Brain pericyte (primary cell): ENCODE measurements at places on chromosomes 16 and 17.
A peak's percentile ranks its signal among the peaks of the same experiment; 100 is the strongest.

- no peak for DNase-seq
These were observed 18.1 kb downstream of the SLFN12 start for GRCh38 chr17:35414247-35414646.

DNA sequence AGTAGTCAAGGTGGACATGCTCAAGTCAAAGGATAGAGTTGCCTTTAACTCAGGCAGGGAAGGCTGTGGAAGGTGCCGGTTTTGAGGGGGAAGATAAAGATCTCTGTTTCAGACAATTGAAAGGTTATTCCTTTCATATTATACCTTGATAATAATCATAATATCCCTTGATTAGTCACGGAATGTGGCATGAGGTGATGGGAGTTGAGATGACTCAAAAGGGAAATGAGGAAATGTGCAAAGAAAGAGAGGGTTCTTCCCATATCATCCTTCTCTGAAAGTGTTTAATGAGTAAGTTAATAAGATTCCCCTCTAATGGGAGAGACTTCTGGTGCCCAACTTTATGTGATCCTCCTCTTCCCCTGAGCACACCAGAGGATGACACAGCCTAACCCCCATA, 43.1 kb upstream of the HS3ST2 start:
- no peak for DNase-seq

- no peak for DNase-seq
These were observed 74.8 kb upstream of the GRIN2A start for GRCh38 chr16:10256784-10257641.

DNA sequence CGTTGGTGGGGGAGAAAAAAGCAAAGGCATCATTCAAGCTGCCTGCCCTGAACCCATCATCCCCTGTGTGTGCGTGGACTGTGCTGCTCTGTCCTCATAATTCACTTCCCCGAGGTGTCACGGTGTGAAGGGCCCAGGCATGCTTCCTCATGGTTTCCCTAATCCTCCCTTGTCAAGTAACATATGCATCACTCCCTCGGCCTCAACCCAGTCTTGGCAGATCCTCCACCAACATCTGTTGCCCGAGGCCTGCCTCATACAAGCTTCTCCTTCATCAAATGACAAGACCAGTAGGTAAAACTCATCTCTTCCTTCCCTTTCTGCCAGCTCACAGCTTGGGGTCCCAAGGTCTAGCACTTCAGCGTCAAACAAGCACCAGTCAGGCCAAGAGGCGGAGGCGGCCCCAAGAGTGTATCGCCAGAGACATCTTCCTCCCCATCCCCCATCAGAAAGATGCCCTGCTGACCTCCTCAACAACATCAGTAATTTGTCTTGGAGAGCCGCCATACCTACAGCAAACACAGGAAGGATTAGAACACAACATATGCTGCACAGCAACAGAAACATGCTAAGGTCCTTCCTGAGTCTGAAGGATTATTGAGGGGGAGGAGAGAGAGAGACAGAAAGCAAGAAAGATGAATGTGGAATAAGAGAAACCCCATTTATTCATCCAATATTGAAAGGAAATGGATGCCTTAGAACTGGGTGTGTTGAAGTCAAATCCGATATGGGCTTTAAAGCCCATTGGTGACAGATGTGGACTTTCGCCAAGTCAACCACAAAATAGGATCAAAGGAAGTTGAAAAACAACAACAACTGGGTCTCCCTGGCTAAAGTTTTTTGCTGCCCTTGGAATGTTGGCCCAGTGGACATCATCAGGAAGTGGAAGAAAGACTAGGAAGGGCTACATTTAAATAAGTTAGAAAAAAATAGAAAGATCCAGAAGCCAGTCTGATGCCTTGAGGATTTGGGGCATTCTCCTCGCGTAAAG, 38.4 kb downstream of the SOX9 start:
- no peak for DNase-seq

- no peak for DNase-seq
These were observed 2.8 kb downstream of the NOS2 start for GRCh38 chr17:27797390-27798091.

- no peak for DNase-seq
These were observed 1.1 kb upstream of the HAPSTR1 start for GRCh38 chr16:9090101-9090959.

- no peak for DNase-seq
These were observed 57.6 kb downstream of the SYT17 start for GRCh38 chr16:19225651-19226050.

GRCh38 chr17:66724581-66725341, 110.2 kb upstream of the CACNG5 start:
- DNase-seq = peak; percentile 89

DNA sequence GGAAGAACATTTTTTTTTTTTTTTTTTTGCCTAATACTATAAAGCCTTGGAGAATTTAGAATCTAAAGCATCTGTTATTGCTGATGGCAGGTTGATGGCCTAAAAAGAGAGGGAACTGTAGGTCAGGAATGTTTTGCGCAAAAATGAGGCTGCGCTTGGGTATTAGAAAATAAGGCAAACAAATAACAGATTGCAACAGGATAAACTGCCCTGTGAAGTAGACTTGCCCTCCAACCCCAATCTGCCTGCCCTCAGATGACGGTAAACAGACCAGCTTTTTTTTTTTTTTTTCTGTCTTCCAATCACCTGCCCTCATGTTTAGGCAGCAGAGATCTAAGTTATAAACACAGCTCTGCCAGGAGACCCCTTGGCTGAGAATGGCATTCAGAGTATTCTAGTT, 3.8 kb upstream of the DHX8 start:
- DNase-seq = no peak

GRCh38 chr17:44318077-44318892, 6.3 kb downstream of the SLC25A39 start:
- DNase-seq = no peak

DNA sequence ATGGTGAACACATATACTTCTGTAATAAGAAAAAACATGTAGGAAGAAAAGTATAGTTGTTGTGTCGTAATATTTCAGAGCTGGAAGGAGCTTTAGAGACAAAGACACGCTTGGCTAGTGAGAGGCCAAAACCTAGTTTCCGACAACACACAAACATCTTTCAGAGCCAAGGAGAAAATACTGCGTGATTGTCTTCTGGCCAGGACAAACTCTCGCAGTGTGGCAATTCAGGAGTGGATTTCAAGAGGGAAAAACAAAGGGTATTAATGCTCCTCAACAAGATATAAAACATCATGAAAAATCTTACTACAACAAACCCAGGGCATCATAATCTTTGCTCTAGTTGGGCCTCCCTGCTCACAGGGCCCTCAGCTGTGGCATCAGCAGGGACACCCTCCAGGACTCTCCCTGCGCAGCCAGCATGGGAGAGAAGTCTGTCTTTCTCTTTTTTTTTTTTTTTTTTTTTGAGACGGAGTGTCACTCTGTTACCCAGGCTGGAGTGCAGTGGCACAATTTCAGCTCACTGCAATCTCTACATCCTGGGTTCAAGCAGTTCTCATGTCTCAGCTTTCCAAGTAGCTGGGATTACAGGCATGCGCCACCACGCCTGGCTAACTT, 66.4 kb downstream of the CYB5B start:
- no peak for DNase-seq

DNA sequence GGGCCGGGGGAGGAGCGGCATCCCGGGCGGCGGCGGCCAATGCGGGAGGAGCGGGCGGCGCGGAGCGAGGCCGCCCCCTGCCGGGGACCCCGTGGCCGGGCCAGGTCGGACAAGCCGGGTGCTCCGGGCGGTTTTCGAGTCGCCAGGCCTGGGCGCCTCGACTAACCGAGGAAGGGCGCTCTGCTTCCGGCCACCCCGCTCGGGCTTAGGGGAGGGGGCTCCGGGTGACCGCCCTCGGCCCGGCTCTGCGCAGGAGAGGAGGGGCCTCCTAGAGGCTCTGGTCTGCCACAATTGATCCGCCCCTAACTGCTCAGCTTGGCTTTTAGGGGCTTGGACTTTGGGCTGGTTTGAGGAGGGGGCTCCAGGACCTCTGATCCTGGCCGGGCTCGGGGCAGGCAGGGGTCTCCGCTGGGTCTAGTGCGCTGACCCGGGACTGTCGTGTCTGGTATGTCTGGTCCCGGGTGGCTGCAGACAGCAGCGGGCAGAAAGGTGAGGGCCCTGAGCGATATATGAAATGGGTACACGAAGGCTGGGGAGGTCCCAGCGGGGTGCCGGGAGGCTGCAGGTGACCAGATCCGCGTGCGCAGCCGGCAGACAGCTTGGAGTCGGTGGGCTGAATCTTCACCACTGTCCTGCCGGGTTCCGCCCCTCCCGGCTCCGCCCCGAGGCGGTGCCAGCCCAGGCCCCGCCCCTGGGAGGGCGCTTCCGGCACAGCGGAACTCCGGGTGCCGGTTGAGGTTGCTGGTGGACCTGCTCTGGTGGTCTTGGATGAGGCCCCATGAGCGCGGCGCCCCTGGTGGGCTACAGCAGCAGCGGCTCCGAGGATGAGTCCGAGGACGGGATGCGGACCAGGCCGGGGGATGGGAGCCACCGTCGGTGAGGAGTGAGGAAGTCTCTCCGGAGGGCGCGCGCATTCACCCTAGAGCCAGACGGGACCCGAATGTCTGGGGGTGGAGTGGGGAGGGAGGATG, at the start of gene USB1:
Gene USB1 (plus strand): TSS at position 702 of the 971 bp plus-strand sequence. CDS start 77 bp downstream, at position 779.
- peak; percentile 41 for DNase-seq

GRCh38 chr17:41492771-41493170, 3.1 kb upstream of the KRT36 start:
- DNase-seq = peak; percentile 62

- DNase-seq = no peak
These were observed 23.5 kb downstream of the GTF3C1 start for GRCh38 chr16:27526180-27526579.

- DNase-seq = no peak
These were observed 4.0 kb downstream of the GLOD4 start for GRCh38 chr17:778096-778495.

DNA sequence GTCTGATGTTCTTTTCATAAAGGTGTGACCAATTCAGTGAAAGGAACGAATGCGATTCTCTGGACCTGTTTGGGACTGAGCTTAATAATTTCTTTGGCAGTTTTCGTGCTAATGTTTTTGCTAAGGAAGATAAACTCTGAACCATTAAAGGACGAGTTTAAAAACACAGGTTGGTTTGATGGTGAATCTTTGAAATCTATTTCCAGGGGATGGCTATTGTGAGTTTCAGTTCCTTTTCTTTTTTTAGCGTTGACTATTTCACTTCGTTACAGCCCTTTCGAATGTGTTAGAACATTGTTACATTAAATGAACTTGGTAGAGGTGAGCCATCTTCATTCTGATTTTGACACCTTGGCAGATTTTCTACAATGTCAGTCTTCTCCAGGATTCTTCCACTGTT, 1.2 kb downstream of the TNFRSF17 start:
- DNase-seq = no peak

DNA sequence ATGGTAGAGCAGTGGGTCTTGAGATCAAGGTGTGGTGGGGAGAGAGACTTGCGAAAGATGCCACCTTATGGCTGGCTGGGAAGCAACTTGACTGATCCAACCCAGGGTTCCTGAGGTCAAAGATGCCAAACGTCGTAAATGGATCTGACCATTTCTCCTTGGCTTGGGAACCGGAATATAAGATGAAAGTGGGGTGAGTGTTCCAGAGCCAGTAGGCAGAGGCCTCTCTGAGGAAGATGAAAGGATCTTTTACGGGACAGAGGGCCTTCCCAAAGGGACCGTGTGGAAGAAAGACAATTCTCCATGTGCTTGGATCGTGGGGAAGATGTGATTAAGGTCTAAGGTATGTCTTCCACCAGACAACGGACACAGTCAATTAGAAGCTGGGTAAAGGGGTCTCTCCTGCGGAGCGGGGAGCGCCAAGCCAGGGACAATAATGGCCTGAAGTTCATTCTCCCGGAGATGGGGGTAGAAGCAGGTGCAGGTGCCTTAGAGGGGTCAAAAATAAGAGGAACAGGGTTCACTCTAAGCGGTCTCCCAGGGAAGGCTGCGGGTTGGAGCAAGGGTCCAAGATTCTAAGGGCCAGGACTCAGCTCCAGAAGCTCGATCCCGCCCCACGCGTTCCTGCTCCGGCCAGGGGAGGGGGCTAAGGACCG, 800 bp downstream of the FXR2 start:
- DNase-seq = no peak

- DNase-seq = no peak
These were observed 34.9 kb downstream of the NUP93 start for GRCh38 chr16:56764835-56765234.

- DNase-seq = no peak
These were observed 20.1 kb downstream of the RAB40B start for GRCh38 chr17:82678265-82678891.

- DNase-seq = peak; percentile 7
These were observed 140.0 kb downstream of the CHD9NB start for GRCh38 chr16:52912565-52913173.

- no peak for DNase-seq
These were observed 76.6 kb downstream of the BMERB1 start for GRCh38 chr16:15510992-15511391.

DNA sequence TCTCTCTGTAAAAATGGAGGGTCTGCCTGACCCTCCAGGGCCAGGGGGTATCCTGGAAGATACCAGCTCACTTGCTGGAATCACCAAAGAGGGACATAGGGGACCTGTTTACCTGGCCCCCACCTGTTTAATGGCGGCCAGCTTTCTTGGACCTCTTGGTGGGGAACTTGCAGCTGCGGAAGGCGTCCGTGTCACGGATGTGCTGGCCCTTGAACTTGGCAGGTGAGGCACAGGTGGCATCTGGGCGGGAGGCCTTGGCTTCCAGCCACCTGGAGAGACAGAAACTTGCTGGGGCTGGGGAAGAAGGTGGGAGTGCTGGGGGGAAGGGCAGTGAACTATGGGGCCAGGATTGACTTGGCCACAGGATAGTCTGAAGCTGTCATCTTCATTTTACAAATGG, 3.5 kb downstream of the CHAD start:
- DNase-seq = no peak

DNA sequence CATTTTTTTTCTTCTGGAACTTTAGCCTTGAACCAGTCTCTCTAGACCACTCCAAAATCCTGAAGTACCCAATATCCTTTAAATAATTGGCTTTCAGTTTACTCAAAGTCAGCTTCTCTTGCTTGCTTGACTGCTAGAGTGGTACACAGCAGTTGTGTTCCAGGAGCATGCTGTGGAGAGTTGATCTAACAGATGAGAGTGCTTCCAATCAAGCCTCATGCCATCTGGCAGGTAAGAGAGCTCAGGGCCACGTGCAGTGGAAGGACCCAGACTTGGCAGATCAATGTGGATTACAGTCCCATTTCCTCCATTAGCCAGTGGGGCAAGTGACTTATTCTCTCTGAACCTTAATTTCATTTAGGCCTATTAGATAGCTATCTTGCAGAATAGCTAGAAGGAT, 15.7 kb downstream of the CNEP1R1 start:
- no peak for DNase-seq

DNA sequence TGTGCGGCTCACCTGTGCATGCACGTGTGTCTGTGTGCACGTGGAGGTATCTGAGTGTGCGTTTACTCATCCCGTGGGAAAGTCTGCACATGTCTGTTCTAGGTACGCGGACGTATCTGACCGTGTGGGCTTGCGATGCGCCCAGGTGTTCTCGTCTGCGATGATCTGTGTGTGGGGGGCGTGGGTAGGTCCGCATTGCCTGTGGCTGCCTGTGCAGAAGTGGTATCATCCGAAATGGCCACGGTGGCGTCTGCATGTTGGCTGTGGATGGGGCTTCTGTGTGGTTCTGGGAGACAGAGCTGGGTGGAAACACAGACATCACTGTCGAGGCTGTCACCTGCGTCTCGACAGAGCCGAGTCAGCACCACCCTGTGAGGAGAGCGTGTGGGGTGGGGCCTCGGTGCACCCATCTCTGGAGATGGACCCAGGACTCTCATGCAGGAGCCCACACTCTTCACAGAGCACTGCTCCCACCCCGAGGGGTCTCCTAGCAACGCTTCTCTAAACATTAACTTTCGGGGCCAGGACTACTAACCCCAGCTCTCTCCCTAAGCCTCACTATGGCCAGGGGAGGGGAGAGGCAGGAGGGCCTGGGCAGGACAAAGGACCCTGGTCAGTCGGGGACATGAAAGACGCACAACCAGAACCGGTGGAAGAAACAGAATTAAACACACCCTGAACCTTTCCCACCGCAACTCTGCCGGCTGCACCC, 8.4 kb downstream of the DPEP1 start:
- DNase-seq = no peak
